Psoas muscle (tissue), 8 donors: ENCODE measurements at places on chromosomes 11 and 22. TPM values are rescaled to one million over a fixed set of nuclear protein-coding genes. Genes with fewer than 3 reads are reported as not detected.
A peak's percentile ranks its signal among the peaks of the same experiment; 100 is the strongest.

ARSA gene
- 8.3 TPM for polyA plus RNA-seq

OR10A6 gene
- polyA plus RNA-seq, result not detected

IFITM10 gene
- polyA plus RNA-seq, result 0.70 TPM

PTDSS2 gene
- polyA plus RNA-seq, result 11.8 TPM

ABTB2 gene
- 21.1 TPM for polyA plus RNA-seq

NXPE2 gene
- 0.16 TPM for polyA plus RNA-seq

DNA sequence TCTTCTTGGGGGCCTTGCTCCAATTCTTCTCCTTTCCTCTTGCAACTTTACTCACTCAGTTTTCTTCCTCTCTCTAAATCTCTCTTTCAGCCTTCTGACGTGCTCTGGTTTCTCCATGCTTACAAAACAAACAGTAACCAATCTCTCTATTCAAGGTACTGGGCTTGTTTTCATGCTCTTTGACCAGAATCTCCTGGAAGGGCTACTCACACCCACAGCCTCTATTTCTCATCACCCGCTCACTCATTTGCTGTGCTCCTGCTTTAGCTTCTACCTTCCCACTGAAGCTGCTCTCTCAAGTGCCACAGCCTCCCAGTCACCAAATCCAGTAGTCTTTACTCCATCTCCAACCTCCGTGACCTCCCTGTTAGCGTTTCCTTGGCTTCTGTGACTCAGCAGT lies 60.4 kb downstream of the SERGEF start:
- no peak for DNase-seq

- DNase-seq, result no peak
Measured at GRCh38 chr11:115886422-115886733, 382.2 kb upstream of the CADM1 start.

DNA sequence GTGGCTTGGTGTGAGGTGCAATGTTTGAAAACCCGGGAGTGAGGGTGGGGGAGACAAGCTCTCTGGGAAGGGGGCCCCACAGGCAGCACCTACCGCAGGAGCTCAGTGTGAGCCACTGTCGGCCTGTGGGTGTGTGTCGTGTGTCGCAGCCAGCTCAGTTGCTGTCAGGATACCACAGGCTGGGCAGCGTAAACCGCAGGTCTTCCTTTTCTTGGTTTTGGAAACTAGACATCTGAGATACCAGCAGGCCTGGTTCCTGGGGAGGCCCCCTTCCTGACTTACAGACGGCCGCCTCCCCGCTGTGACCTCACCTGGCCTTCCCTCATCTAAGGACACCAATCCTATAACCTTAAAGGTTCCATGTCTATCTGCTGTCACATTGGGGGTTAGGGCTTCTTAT lies 19.4 kb downstream of the IRF7 start:
- no peak for DNase-seq

- no peak for DNase-seq
Measured at GRCh38 chr11:112216561-112217105, 9.6 kb upstream of the PTS start.

- no peak for DNase-seq
Measured at GRCh38 chr22:50677493-50678217, 5.0 kb downstream of the SHANK3 start.

GRCh38 chr11:280706-281485 lies 2.7 kb downstream of the NLRP6 start:
- no peak for DNase-seq

DNA sequence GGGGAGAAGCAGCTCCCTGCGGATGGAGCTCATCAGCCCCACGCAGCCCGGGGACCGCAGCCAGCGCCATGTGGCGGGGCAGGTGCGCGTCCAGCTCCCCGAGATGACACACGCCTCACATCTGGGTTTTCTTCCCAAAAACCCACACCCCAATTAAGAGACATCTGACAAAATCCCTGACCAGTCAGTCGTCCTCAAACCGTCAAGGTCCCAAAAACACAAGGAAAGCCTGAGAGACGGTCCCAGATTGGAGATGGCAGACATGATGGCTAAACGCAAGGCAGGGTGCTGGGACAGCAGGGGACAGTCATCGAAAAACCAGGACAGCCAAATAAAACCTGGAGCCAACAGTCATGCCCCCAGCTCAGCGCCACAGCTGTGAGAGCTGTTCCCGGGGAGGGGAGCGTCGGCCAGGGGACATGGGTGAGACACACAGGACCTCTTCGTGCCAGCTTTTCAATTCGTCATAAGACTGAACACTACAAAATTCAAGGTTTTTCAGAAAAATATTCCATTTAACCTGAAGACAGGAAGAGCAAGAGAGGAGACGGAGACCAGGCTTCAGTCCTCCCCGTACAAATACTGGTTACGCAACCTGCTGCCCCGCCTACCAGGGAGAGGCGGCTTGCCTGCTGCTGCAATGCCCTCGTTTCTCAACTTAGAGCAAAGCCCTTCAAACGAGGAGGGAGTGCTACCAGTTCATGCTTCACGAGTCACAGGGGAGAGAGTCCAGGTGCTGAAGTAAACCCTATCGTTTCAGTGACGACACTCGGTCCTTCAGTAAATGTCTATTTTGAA lies 10.5 kb downstream of the TOLLIP start:
- peak; percentile 94 for DNase-seq

DNA sequence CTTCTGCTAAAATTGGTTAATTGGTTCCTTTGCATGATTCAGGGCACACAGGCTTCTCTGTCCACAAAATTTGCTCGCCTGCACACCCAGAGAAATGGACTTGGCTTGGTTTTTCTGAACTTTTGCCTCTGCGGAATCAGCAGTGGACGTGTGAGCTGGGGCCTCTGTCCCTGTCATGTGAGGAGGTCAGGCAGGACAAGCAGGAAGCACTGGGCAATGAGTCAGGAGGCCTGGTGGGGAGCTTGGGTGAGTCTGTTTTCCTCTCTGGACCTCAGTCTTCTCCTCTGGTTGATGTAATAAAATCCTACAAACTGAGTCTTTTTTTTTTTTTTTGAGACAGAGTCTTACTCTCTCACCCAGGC lies 10.4 kb upstream of the CELSR1 start:
- peak; percentile 82 for DNase-seq

DNA sequence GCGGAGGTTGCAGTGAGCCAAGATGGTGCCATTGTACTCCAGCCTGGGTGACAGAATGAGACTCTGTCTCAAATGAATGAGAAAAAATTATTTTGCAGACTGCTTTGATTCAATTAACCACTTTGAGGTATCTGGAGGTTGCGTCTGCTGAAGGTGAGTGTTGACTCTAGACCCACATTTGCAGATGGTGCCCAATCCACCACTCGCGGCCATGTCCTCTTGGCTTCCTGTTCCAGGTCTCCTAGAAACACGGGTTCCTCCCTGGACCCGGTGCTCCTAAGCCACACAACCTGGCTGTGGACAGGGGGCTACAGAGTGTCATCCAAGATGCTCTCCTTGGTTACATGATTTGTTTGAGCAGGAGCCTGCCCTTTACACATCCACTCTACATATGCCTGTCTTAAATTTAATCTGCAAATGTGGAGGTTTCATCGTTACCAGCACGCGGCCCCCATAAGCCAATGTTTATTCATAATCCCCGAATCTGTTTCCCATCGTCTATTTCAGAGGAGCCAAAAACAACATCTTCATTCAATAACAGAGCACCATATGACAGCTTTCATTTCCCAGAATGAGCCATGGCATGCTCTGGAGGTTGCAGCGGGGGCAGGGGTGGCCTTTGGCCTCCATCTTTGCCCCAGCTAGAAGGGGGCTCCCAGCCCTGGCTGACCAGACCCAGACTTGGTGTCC lies 377.2 kb downstream of the CTTN start:
- DNase-seq, result no peak

DNA sequence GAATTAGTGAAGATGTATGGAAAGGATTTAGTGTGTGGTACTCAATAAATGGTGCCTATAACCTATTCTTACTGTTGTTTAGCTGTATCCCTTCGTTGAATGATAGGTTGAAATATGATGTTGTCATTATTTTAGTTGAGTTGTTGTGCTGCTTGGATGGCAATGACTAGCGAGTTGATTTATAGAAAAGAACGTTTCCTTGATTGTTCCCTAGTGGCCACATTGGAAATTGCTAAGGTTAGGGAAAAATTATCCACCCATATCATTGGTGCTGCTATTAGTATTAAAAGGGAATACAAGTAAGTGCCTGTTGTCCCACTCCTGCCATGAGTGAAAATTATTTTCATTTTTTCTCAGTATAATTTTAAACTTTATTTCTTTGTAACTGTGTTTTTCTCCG lies 14.5 kb downstream of the EMSY start:
- no peak for DNase-seq

DNA sequence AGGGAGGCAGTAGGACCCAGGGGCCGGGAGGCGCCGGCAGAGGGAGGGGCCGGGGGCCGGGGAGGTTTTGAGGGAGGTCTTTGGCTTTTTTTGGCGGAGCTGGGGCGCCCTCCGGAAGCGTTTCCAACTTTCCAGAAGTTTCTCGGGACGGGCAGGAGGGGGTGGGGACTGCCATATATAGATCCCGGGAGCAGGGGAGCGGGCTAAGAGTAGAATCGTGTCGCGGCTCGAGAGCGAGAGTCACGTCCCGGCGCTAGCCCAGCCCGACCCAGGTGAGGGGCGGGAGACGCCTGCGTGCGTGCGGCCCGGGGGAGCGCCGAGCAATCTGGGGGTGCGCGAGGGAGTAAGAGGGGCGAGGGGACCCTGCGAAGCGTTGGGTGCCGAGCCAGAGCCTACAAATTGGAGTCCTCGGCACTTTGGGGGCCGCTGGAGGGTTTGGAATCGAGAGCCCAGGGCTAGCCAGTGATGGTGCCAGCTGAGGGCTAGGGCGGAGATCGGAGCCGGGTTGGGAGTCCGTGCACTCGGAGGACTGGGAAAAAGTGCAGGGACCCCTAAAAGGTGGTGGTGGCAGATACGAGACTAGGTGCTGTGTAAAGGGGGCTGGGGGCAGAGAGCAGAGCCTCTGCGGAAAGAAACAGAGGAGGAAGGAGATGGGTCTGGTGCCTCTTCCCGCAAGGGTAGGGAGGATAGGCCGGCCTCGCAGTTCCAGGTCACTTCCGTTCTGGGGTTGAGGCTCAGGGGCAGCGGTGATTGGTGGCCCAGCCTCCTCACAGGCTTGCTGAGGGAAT lies at the start of gene SERPINH1:
TSS of gene SERPINH1 (plus strand) at position 206 of the 788 bp plus-strand sequence. CDS start 4,097 bp downstream, outside the sequence.
- DNase-seq, result peak; percentile 93

DNA sequence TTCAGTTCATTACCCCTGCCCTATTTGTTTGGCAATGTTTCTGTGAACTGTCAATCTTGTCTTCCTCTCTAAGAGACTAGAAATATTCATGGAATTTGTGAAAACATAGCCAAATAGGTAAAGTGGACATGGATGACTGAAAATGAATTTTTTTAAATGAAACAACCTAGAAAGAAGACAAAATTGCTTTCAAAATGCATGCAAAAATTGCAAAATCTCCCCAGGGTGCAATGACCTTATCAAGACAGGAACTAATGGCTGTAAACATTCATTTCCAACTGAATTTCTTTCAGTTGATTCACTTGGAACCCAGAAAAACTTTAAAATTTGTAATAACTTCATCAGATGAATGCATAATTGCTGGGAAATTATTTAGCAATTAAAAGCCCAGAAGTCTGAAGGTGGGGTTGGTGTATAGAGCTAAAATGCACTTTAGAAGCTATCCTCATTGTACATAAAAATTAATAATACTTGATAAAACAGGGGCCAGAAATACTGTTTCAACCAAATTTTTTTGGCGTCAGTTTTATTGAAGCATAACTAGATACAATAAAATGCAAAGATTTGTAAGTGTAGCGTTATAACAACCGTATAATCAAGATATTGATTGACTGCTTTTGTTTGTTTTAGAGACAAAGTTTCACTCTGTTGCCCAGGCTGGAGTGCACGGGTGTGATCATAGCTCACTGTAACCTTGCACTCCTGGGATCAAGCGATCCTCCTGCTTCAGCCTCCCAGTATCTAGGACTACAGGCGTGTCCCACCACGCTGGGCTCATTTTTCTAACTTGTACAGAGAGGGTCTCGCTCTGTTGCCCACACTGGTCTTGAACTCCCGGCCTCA lies 27.6 kb upstream of the SLC35C1 start:
- DNase-seq, result no peak

DNA sequence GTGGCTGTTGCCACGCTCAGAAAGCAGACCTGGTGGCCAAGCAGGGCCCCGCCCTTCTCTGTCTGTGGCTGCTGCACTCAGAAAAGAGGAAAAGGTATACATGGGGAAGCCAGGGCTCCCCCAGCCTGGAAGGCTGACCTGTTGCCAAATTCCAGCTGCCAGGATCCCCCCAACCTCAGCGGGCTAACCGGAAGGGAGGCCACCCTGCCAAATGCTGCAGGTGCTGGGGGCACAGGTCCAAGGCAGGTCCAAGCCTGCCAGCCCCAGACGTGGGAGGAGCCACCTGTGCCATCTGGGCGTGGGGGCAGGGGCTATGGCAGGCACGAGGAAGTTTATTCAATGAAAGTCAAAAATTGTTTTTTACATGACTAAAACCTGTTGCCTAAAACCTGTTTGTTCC lies 2.6 kb downstream of the NPTXR start:
- no peak for DNase-seq

DNA sequence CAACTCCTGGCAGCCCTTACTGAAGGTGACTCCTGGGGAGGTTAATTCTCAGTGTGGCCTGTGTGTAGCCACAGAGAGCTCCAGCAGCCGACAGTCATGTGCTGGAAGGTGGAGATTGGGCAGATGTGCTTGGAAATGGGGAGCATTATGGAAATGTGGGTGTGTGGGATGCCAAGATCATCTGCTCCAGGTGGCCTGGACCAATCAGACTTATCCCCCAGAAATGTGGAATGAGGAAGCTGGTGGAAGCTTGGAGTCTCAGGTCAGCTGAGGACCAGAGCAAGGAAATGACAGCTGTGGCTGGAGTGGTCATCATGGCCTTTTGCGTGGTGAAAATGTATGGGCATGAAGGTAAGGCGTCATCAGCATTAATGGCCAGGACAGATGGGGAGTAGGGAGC lies 234.0 kb downstream of the MIAT start:
- no peak for DNase-seq
